ENCODE measurements at places on chromosomes 1 and 21. TPM values are rescaled to one million over a fixed set of nuclear protein-coding genes. Genes with fewer than 3 reads are reported as not detected.

Gene AKR7A2
- total RNA-seq: 86.6 TPM

DNA sequence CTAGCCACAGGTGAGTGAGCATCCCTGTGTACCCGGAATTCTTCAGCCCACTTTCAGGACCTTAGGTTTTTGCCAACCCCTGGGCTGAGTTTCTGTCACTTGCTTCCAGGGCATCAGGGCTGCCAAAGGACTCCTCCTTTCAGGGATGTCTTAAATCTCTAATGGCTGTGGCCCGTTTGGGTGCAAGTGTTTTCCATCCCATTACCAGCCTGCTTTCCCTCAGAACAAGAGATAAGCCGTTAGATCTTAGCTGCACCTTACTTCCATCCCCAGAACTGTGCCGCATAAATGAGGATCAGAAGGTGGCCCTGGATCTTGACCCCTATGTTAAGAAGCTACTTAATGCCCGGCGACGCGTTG lies 652 bp downstream of the SNAPIN start:
- no peaks in the 10 kb centered on the region for H3K27me3 ChIP-seq
- DNase-seq: no peak
- H3K27ac ChIP-seq: peak overlapping the region; percentile 88
- peaks cover 11% of the 10 kb centered on the region for H3K4me1 ChIP-seq
- H3K36me3 ChIP-seq: peaks cover 23% of the 10 kb centered on the region

DNA sequence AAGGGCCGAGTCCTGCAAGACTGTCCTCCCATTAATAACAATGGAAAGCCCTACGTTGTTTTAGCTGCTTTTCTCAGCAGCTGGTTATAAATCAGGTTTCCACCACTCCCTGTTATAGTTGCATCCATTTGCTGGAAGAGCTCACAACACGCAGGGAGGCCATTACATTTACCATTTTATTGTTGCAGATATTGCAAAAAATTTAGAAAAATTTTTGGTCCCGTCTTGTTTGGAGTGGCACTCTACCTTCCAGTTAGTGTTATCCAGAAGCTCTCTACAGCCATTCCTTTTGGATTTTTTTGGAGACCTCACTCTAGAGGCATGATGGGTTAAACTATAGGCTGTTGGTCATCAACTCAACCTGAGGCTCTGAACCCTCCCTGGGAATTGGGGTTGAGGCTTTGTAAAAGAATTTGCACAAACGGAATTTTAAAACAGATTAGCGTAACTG lies 1532.1 kb upstream of the TPTE start:
- no peaks in the 10 kb centered on the region for H3K4me1 ChIP-seq
- no peak overlapping the region for H3K27ac ChIP-seq
- peak; percentile 69 for DNase-seq

DNA sequence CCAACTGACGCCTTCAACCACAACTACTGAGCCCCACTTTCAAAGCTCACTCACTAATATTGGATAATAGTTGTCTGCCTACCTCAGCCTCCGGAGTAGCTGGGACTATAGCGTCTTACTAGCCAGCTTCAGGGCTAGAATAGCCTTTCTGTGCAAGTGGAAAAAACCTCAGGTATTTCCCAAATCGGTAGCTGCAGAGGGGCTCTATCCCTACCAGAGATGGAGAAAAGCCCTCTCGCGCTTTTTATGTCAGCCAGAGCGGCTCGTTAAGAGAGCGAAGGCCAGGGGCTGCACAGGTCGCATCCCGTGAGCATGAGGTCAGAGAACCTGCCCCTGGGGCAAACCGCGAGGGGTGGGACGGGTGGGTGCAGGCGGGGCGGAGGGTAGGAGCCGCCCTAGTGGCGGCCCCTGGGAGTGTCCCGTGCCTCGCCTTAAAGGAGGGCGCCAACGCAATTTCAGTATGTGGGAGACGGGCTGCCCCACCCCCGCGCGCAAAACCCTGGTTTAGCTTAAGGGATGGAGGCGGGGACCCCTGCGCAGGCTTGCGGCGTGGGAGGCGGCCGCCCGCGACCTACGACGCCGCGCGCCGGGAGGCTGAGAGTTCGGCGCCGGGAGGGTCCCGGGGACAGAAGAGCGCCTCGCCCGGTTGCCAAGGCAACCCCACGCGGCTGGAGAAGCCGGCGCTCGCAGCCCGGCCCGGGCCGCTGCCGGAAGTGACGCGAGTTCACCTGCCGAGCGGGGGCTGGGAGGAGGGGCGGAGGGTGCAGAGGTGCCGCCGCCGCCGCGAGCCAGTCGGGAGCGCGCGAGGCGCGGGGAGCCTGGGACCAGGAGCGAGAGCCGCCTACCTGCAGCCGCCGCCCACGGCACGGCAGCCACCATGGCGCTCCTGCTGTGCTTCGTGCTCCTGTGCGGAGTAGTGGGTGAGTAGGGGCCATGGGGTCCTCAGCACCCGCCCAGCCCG lies at the start of gene CXADR:
TSS of gene CXADR (plus strand) at position 791 of the 961 bp plus-strand sequence. CDS start at position 878, 87 bp downstream.
- no peaks in the 10 kb centered on the region for H3K36me3 ChIP-seq
- no peaks in the 10 kb centered on the region for H3K27me3 ChIP-seq
- H3K4me3 ChIP-seq: peak within 1 kb of the TSS; percentile 67
- DNase-seq: no peak
- peaks cover 4% of the 10 kb centered on the region for H3K4me1 ChIP-seq

DNA sequence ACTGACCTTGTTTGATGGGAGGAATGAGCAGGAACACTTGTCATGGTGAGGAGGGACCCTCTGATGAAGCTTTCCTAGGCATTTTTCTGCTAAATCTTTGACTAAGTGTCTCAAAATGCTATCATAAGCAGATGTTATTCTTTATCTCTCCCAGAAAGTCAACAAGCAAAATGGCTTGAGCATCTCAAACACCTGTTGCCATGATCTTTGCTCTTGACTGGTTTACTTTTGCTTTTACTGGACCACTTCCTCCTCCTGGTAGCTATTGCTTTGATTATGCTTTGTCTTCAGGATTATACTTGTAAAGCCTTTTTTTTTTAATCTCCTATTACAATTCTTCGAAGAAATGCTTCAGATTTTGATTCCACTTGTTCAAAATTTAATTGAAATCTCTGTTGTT lies 157.4 kb downstream of the GPR52 start:
- H3K36me3 ChIP-seq: no peaks in the 10 kb centered on the region
- H3K4me1 ChIP-seq: no peaks in the 10 kb centered on the region
- no peak overlapping the region for H3K4me3 ChIP-seq
- no peak overlapping the region for H3K27ac ChIP-seq
- no peak for DNase-seq

Measured in Panc1 (cell line).